ENCODE measurements at places on chromosomes 5 and 9.
A peak's percentile ranks its signal among the peaks of the same experiment; 100 is the strongest.

DNA sequence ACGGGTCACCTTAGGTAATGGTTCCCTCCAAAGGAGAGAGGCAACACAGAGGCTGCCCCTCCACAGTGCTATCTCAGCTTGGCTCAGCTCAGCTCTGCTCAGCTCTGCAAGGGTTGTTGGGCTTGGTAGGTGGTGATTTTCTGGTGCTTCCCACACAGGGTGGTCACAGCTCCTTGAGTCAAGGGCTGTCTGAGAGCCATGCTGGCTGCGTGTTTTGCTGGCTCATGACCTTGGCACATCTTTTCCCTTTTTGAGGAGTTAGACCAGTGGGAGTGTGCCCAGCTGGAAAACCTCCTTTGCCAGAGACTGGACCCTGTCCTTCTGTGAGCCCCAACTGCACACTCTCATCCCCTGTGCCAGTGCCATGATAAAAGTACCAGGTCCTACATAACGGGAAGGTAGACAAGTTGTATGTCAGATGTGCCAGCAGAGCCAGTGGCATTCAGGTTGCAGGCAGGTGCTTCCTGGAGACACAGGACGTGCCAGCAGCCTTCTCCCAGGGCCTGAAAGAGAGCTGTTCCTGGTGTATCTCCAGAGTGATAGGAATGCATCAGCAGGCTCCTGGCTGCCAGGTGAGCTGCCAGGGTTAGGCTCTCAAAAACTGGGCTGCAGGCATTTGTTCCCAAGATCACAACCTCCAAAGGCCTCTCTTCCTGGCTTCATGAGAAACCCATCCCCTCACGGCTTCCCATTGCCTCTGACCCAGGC is 118.6 kb upstream of the CXCL14 start:
- H3K27ac ChIP-seq: no peak overlapping the region
- no peaks in the 10 kb centered on the region for H3K36me3 ChIP-seq
- H3K4me3 ChIP-seq: no peak overlapping the region
- DNase-seq: no peak

- DNase-seq: peak; percentile 60
- H3K4me3 ChIP-seq: peak overlapping the region; percentile 11
- no peaks in the 10 kb centered on the region for H3K36me3 ChIP-seq
- H3K27ac ChIP-seq: peak overlapping the region; percentile 63
Measured at GRCh38 chr9:91817493-91818224, 132.4 kb downstream of the ROR2 start.

- no peaks in the 10 kb centered on the region for H3K27me3 ChIP-seq
- peak overlapping the region; percentile 79 for H3K27ac ChIP-seq
Measured at GRCh38 chr9:6383551-6384225, 29.3 kb upstream of the UHRF2 start.

GRCh38 chr9:123062351-123063176 is 29.1 kb downstream of the GPR21 start:
- peak; percentile 35 for DNase-seq
- peaks cover 4% of the 10 kb centered on the region for H3K36me3 ChIP-seq
- H3K27me3 ChIP-seq: no peaks in the 10 kb centered on the region

DNA sequence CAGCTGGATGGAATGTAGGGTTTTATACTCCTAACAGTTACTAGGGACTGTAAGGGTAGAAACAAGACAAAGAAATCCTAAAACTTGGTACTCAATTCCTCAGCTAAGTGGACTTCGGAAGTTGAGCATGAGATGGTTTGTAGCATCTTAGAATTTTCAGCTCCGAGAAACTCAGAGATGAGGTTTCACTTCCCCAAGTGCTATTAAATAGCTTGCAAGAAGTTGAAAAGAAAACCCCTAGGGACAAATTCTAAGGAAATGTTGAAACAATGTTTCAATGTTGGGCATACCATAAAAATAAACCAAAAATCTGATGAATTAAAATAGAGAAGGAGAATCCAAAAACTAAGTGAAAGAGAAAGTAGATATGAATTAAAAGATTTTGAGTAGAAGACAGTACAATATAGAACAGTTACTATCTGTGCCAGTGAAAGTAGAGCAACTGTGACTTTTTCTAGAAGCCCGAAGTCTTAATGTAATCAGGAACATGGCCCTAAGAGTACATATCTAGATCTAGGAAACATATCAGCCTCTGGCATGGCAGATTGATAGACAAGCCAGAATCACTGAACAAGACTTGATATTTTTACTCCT is 308.6 kb upstream of the RGMB start:
- no peak overlapping the region for H3K4me3 ChIP-seq
- peak overlapping the region; percentile 37 for H3K27ac ChIP-seq
- peak; percentile 10 for DNase-seq

DNA sequence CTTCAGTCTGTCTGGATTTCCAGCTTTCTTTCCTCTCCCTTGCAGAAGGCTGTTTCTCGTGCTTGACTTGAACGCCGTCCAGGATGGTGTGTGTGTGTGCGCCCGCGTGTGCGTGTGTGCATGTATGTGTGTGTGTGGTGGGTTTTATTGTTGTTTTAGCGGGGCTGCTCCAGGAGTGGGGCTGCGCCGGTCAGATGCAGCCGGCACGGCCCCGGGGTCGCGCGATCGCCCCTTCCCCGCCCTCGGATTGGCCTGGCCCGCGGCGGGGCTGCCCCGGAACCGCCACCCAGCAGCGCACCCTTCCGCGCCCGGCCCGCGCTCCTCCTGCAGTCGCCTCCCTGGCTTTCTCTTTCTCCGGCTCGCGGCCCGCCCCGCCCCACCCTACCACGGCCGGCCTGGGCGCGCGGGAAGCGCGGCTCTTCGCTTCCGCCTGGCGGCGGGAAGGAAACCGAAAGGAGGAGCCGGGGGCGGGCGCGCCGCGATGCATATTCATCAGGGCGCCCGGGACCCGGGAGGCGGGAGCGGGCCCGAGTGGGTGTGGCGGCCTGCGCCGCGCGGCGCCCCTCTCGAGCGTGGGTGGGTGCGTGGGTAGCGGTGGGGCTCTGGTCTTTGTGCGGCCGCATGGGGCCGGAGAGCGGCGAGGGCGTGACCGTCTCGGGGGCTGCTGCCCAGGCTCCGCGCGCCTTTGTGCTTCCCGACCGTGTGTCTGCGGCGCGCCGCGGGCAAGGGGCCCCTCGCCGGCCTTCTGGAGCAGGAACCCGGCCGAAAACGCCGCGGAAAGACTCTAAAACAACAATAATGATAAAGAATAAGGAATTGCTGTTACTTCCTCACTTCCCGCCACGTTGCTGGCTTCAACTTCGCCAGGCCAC is 8.5 kb upstream of the NFIB start:
- peak overlapping the region; percentile 76 for H3K4me3 ChIP-seq
- DNase-seq: peak; percentile 92
- H3K36me3 ChIP-seq: no peaks in the 10 kb centered on the region
- H3K27me3 ChIP-seq: no peaks in the 10 kb centered on the region

Data from fibroblast of lung (primary cell).